ENCODE measurements at places on chromosomes 3 and 15.

DNA sequence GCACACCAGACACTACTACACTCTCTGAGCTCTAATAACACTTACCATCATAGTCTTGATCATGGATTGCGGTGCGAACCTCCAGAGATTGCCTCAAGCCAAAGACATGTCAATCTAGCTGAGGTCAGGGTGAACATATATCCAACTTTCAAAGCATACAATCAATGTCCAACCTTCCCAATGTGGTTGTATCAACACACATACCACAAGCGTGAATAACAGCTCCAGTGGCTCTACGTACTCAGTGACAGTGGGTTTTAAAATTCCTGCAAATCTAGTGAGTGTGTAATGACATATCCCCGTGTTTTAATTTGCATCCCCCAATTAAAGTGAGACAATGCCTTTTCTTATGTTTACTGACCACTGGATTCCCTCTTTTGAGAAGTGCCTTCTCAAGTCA is 29.6 kb downstream of the SFMBT1 start:
- DNase-seq: no peak

GRCh38 chr3:50204804-50205412 is at the start of gene SLC38A3:
Gene SLC38A3, plus strand, starts transcription at chr3:50205271. Its CDS starts 8,929 bp downstream, at chr3:50214200.
- no peak for DNase-seq

- DNase-seq: no peak
These were observed 43.5 kb upstream of the ALCAM start for GRCh38 chr3:105323274-105323599.

DNA sequence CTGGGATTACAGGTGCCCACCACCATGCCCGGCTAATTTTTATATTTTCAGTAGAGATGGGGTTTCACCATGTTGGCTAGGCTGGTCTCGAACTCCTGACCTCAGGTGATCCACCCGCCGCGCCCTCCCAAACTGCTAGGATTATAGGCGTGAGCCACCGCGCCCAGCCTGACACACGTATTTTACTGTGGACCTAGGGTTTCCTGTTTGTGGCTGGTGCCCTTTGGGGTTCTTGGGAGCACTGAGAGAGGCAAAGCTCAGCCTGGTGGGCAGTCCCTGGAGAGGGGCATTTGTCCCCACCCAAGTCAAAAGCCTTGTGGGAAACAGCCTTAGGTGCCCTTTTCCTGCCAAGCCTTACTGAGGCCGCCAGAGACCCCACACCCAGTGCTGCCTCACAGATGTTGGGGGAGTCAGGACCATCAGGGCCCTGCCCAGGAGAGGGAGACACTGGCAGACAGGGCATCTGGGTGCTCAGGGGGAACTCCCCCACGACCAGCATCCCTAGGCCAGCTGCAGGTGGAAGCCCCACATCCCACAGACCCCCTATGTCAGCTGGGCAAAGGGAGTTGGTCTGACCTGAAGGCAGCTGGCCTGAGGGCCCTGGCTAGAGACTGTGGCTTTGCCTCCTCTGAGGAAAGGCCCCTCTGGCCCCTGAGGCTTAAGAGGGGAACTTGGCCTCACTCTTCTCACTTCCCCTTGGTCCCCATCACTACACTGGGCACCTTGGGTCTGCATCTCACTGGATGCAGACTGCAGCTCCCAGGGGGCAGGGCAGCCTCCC is 35.1 kb downstream of the DNAH1 start:
- DNase-seq: no peak

DNA sequence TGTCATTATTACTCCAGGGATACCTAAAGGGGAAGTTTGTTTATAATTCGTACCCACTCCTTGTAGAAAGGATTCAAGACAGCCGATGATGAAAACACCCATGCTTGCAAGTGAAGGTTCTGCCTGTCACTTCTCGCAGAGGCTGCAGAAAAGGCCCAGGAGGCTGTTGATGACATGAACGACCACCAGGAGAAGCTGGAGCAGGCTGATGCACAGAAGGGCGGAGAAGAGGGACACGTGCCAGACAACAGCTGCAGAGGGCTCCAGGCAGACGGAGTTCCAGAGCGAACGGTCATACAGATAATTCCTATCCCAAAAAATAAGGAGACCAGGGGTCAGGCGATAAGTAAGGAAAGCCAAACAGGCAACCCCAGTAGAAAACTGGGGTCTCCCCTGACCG is 5.7 kb upstream of the DYNLT2B start:
- no peak for DNase-seq

- DNase-seq: no peak
These were observed 3.6 kb downstream of the HEMK1 start for GRCh38 chr3:50572801-50573371.

DNA sequence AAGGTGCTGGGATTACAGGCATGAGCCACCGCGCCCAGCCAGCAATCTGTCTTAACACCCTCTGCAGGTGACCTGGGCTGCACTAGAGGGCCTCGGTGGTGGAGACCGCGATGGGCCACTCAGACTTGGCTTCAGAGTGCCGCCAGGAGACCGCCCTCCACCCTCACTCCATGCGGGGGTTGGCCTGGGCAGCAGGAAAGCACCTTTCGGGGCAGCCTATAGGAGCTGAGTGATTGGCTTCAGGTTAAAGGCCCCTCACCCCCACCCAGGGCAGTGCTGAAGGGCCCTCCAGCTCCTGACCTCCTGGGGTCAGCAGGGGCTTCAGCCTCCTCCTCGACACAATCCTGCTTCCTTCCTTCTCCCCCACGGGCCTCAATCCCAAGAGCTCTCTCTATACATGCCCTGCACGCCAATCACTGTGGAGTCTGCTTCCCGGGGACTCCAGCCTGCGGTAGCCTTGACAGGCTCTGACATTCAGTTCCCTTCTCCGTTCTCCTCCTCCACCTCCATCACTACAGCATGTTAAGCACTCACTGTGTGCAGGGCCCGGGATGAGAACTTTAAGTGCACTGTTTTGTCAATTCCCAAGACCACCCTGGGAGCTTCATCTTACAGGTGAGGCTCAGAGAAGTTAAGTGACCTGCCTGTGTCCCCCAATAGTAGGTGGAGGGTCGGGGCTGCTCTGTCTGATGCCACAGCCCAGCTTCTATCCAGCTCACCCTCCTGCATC is 225.3 kb downstream of the XXYLT1 start:
- no peak for DNase-seq

GRCh38 chr15:95416576-95416975 is 913.9 kb upstream of the NR2F2 start:
- DNase-seq: no peak

GRCh38 chr3:41045491-41045890 is 153.8 kb upstream of the CTNNB1 start:
- no peak for DNase-seq

GRCh38 chr3:126245811-126246727 is 65.7 kb upstream of the ALDH1L1 start:
- peak; percentile 63 for DNase-seq

DNA sequence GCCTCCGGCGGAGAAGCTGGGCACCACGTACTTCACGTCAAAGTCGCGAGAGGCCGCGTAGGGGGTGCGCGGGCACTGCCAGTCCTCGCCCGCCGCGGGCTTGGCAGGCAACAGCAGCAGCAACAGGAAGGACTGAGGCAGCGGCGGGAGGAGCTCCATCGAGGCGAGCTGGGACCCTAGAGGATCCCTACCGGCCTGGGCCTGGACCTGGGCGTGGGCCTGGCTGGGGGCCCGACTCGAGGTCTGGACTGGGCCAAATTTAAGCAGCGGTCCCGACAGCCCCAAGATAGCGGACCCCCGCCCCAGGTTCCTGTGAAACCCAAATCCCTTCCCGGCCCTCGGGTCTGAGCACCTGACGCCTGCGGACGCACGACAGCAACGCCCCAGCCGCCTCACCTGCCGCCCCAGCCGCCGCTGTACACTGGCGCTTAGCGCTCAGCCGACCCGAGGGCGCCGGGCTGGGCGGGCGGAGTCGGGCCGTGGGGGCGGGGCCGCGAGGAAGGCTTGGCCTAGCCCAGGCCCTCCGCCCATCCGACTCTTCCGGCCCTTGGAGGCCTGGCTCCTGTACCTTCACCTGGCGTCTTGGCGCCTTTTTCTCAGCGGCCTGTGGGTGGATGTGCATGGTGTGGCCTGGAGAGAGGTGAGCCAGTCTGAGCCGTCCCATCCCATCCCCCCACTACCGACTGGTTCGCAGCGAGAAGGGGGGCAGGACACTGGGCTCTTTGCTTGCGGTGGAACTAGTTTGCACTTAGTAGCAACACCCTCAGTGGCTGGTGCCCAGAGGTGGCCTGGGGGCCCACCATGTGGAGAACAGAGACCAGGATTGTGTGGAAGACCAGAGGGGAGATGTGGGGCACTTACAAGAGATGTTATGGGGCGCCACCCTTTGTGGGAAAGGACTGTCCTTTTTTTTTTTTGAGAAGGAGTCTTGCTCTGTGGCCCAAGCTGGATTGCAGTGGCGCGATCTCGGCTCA is at the start of gene MST1R:
Gene MST1R, minus strand, starts transcription at position 423 of the 974 bp plus-strand sequence. Its CDS starts 264 bp downstream, at position 159.
- no peak for DNase-seq

- DNase-seq: no peak
These were observed 260.7 kb upstream of the UMPS start for GRCh38 chr3:124469555-124469954.

DNA sequence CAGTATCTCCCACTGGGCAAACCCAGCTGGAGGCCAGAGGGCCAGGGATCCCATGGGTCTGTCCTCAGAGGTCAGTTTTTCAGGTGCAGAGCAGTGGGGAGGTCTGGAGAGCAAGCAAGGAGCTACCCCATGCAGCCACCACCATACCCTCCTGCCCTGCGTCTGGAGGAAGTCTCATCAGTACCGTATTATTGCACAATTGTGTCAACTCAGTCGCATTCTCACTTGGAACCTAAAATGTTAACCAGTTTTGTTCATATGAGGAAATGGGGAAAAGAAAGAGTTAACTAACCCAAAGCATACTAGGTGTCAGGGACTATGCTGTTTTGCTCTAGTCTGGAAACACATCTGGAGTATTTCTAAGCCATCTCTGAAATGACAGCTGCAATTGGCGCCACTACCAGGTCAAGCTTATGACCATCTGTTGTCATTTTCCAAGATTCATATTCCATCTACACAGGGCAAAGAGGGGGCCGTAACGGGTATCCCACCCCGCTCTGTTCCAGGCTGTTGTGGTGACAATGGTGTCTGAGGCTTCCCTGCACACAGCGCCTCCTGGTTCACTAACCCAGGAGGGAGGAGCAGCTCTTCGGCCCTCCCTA is 16.9 kb upstream of the APBA2 start:
- no peak for DNase-seq

GRCh38 chr3:41200669-41201021 is 1.3 kb downstream of the CTNNB1 start:
- peak; percentile 71 for DNase-seq

GRCh38 chr3:20140881-20141280 is 45.1 kb downstream of the SGO1 start:
- no peak for DNase-seq

- no peak for DNase-seq
These were observed 9.5 kb upstream of the KNSTRN start for GRCh38 chr15:40372981-40373380.

DNA sequence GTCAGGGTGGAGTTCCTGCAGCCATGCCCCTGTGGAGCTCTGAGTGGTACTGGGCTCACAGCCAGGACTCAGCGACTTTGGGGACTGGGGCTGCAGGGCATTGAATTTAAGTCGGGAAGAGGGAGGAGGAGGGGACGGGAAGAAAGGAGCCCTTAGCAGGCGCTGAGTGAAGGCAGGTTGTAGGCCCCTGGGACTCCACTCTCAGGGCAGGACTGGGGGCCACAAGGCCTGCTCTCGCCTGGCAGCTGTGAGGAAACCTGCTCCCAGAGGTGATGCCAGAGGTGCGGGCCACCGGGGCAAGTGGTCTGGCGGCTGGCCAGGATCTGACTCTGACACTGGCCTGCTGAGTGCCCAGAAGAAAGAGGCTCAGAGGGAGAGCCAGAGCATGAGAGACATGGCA is 73.5 kb downstream of the EPHB3 start:
- no peak for DNase-seq

DNA sequence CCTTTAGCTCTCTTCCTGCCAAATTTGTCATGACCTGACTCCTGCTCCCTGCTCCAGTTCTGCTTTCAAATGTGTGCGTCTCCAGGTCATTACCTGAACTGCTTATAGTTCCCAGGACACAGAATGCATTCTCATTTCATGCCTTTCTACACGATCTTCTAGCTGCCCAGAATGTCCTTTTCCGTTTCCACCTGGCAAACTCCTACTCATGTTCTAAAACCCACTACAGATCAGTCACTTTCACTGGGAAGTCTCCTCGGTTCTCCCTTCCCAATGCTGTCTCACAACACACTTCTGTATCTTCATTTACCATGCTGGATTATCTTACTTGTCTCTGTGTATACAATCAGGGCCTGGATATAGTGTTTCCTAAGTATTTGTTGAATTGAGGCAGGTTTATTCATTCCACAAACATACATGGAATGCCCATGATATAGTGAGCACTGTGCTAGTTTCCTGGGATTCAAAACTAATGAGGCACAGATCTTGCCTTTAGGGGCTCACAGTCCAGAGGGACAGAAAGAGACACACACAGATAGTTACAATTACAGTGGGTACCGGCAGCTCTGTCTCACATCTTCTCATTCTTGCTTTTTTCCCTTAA is 1.6 kb upstream of the NOX5 start:
- DNase-seq: no peak

DNA sequence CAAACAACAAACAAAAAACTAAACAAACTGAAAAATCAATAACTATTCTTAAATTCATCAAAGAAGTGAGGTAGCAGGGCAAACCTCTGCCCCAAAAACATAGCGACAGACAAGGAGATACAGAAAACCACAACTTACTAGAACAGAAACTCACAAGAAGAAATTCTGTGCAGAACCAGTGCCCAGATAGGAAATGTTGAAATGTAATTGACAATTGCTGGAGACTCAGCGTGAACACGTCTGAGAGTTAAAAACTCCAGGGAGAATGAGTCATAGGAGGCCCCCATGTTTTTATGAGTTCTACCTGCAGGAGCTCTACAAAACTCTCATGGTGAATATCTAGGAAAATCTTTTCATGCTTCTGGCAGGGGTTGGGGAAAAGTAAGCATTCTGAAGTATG is 95.5 kb upstream of the SETMAR start:
- DNase-seq: no peak

GRCh38 chr3:130948929-130949328 is 55.0 kb downstream of the ATP2C1 start:
- DNase-seq: no peak

DNA sequence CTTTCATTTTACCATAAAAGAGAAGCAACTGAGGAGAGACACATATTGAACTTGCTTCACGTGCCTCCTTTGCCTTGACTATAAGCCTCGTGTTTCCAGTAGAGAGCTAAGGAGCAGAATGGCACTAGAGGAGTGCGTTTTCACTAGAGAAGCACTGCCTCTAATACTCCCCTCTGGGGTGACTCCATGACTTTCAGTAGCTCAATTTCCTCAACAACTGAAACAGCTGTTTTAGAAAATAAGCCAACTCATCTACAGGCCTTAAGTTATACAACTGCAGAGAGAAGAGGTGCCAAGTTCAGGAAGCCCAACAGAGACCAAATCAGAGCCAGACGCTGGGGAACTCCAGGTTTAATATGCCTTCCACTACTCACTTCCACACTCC is 1.9 kb downstream of the UBP1 start:
- DNase-seq: peak; percentile 42

GRCh38 chr15:48267766-48268165 is 61.7 kb downstream of the SLC12A1 start:
- no peak for DNase-seq

All from pons (tissue), 1 donor.